CD4-positive, alpha-beta T cell treated with Interleukin-1 beta for 1 hour (primary cell): ENCODE measurements at places on chromosomes 16 and 17.

GRCh38 chr16:78773291-78773702, 673.8 kb downstream of the WWOX start:
- no peak for DNase-seq

- no peak for DNase-seq
These were observed 2.5 kb upstream of the CORO6 start for GRCh38 chr17:29625037-29625750.

DNA sequence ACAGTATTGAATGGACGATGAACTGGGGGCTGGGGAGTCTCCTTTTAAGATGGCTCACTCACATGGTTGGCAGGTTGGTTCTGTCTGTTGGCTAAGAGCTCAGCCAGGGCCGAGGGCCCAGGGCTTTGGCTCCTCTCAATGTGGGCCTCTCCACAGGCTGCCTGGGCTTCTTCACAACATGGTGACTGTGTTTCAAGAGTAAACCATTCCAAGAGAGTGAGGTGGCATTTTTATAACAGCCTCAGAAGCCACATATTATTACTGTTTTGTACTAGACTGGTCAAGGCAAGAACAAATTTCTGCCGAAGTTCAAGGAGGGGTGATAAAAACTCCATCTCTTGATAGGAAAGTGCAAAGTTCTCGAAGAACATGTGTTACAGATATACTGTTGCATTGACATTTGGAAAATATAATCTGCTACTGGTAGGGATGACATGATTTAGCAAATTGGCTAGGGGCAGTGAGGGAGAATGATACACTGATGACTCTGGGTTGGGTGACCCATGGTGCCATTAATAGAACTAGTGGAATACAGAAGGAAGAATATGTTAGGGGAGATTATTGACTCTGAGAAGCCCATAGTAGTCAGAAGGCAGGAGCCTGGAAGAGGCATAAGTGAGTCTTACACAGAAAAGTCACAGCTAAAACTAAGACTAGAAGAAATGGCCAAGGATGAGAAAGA, 13.7 kb downstream of the KRABD2 start:
- DNase-seq, result no peak

- peak; percentile 60 for DNase-seq
These were observed at the start of gene XYLT1 for GRCh38 chr16:17470908-17471718. XYLT1 (minus strand) TSS chr16:17470960; CDS start chr16:17470796, 164 bp downstream.
